ENCODE measurements at places on chromosomes 3 and 15.

GRCh38 chr3:42149975-42150374 is 58.8 kb downstream of the TRAK1 start:
- H3K4me1 ChIP-seq: peaks cover 28% of the 10 kb centered on the region
- DNase-seq: no peak
- H3K27me3 ChIP-seq: no peaks in the 10 kb centered on the region
- H3K4me3 ChIP-seq: no peak overlapping the region
- H3K36me3 ChIP-seq: peaks cover 2% of the 10 kb centered on the region
- H3K27ac ChIP-seq: no peak overlapping the region

GRCh38 chr3:66361356-66361755 is 139.5 kb downstream of the LRIG1 start:
- no peak overlapping the region for H3K27ac ChIP-seq
- H3K36me3 ChIP-seq: no peaks in the 10 kb centered on the region
- DNase-seq: no peak
- H3K27me3 ChIP-seq: peaks cover 55% of the 10 kb centered on the region

DNA sequence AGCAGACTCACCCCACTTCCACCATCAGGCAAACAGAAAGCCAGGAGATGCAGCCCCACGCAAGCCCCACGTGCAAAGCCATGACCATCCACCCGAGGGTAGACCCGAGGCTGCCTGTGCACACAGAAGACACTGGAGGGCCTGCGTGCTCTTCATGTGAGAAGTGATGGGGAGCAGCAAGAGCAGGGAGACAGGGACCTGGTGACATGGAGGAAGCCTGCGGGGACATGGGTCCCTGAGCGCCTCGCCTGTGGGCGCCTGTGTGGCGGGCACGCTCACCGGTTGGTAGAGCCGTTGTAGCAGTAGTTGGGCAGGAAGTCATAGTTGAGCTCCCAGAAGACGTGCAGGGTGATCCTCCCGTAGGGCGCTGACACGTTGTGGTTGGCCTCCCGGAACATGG is 65.0 kb downstream of the NIPA2 start:
- DNase-seq: no peak
- no peaks in the 10 kb centered on the region for H3K4me1 ChIP-seq
- no peaks in the 10 kb centered on the region for H3K27me3 ChIP-seq
- peaks cover 33% of the 10 kb centered on the region for H3K36me3 ChIP-seq
- no peak overlapping the region for H3K27ac ChIP-seq

DNA sequence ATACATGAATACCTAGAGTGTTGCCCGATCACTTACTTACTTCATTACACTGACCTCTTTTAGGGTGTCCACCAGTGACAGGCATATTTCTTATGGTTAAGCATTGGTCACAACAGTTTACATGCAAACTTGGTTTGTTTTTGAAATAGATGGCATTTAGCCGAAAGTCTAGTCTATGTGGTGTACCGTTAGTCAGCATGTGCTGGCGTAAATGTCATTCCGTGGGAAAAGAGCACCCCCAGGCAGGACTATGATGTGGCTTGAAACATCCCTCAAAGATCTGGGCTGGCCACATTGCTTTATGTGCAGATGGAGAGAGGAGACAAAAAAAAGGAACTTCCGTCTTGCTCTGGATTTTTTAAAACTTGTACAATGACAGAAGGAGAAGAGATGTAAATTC is 357.0 kb upstream of the ICE2 start:
- peaks cover 4% of the 10 kb centered on the region for H3K27me3 ChIP-seq
- H3K36me3 ChIP-seq: no peaks in the 10 kb centered on the region
- H3K27ac ChIP-seq: no peak overlapping the region
- no peak overlapping the region for H3K4me3 ChIP-seq

DNA sequence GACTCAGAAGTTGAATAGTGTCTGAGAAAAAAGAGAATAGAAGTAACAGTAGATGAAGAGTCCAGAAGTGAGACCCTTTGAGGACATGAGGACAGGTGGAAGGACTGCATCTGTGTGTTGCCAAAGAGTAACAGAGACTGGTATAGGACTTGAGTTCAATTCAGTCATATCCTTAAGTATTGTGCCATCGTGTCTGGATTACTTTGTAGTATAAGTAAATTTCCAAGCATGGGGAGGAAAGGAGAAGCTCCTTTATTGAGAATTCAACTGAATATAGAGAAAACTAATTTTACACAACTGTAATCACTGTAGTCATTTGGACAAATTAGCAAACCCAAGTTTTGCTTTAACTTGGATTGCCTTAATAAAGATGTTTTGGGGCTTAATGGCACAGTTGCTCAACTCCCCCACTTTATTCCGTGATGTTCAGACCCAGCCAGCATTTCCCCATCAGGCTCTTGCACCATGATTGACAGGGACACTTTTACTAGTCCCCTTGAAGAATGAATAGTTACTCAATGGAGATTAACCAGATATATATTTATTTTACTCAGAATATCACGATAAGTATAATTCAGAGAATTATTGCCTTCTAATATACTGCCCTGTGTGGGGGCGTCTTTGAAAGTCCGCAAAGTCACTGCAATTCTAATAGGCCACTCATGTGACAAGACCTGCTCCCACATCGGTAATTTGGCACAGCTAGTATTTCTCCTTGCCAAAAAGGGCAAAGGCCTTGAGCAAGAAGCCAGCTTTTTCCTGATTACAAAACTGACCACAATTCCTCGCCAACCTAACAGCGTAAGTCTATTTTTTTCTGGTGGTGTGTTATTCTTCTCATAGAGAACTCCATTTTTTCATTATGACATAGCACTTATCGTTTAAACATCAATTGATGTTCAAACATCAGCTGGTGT is 61.3 kb downstream of the PPARG start:
- no peak for DNase-seq
- H3K36me3 ChIP-seq: no peaks in the 10 kb centered on the region
- no peaks in the 10 kb centered on the region for H3K27me3 ChIP-seq
- no peak overlapping the region for H3K4me3 ChIP-seq

GRCh38 chr3:24485511-24485910 is 9.1 kb downstream of the THRB start:
- peaks cover 10% of the 10 kb centered on the region for H3K4me1 ChIP-seq
- no peaks in the 10 kb centered on the region for H3K36me3 ChIP-seq
- H3K4me3 ChIP-seq: no peak overlapping the region
- no peak overlapping the region for H3K27ac ChIP-seq
- no peak for DNase-seq

GRCh38 chr15:34606131-34606530 is 22.7 kb upstream of the GOLGA8B start:
- peak overlapping the region; percentile 17 for H3K27ac ChIP-seq
- DNase-seq: no peak
- H3K4me3 ChIP-seq: no peak overlapping the region
- peaks cover 20% of the 10 kb centered on the region for H3K27me3 ChIP-seq

DNA sequence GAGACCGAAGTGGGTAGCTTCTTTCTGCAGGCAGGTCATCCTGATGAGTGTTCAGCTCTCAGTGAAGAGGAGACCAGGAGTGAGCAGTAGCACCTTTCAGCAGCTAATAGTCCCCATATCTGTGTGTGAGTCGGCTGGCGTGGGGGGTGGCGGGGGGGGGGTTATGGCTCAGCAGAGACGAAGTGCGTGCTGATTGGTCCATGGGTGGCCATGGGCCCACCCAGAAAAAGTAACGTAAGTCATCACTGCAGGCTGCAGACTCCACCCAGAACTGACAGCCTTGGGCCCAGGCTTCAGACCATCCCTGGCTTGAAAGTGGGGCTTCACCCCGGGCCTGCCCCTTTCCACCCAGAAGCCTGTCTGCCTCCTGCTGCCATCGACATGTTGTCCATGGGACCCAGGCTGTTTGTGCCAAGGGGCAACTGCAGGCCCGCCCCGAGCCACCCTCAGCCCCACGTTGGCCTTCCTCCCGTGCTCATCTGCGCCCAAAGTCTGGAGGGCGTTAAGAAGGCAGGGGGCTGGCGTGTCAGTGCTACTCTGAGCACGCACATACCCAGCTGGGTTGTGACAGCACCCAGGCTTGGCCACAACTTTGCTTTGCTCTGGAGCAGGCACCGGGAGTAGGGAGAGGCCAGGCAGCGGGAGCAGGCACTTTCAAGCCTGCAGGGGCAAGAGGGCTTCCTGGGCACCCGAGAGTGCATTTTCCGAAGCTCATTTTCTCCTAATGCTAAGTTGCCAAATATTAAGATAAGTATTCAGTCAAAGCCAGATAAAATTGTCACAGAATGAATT is 511.7 kb upstream of the CDIN1 start:
- H3K27ac ChIP-seq: no peak overlapping the region
- no peaks in the 10 kb centered on the region for H3K27me3 ChIP-seq
- H3K36me3 ChIP-seq: no peaks in the 10 kb centered on the region

- H3K4me1 ChIP-seq: peaks cover 9% of the 10 kb centered on the region
- H3K27me3 ChIP-seq: no peaks in the 10 kb centered on the region
- DNase-seq: no peak
- H3K27ac ChIP-seq: no peak within 1 kb of the TSS
Measured at GRCh38 chr3:133745981-133746711, at the start of gene TF. TF (plus strand) TSS chr3:133746393; CDS start chr3:133746441, 48 bp downstream.

DNA sequence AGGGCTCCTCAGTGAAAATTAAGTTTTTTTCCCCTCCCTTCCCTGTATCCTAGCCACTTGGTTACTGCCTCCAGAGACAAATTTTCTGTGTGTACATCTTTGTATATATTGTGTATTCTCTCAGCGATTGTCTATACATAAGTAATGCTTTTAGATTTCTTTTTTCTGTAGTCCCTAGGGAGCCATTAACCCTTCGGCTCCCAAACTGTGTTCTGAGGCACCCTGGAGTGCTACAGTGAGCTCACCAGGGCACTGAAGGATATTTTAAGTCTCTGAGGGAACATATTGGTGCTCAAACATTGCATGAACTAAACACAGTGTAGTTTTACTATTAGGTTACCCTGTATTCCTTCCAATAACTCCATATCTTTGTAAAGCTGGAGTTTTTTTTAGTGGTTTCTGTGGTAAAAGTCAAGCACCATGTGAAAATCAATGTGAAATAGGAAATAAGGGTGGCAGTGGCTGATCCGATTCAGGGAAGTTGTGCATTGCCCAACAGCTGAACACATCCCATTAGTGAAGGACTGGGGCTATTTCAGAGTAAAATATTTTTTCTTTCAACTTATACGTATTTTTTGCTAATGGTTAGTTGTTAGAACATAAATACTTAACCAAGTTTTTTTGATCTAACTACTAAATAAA is 43.0 kb downstream of the USP13 start:
- peaks cover 6% of the 10 kb centered on the region for H3K36me3 ChIP-seq
- H3K4me3 ChIP-seq: no peak overlapping the region
- no peak overlapping the region for H3K27ac ChIP-seq
- no peaks in the 10 kb centered on the region for H3K4me1 ChIP-seq

GRCh38 chr3:153138276-153139210 is 23.5 kb upstream of the RAP2B start:
- no peaks in the 10 kb centered on the region for H3K27me3 ChIP-seq
- H3K36me3 ChIP-seq: no peaks in the 10 kb centered on the region
- H3K27ac ChIP-seq: peak overlapping the region; percentile 99

DNA sequence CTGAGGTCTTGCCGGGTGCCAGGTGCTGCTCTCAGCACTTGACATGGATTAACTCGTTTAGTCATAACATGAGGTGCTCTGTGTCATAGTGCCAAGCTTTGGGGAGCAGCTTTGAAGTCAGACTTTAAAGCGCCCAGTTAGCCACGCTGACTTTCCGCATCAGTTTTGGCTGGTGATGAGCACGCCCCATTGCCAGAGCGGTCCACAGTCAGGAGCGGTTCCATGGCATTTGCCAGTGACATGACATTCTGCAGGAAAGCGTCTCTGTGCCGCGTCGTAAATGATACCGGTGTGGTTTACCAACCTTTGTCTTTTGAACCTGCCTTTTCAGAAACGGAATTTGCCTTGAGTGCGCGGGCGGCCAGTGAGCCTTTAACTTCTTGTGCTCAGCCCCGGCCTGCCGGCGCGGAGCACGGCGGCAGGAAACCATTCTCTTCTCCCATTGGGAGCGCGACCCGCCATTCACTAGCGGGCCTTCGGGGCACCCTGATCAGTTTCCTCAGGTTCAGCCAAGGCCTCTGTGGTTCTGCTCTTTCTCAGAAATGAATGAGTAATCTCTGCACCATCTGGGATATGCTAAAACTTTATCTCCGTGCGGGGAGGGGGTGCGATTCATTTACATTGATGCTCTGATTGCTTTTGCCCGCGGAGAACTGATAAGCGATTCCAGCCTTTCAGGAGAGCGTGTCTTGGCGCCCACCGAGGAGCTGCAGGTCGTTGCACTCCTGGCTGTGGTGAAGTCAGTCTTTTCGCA is 1.7 kb upstream of the SLC2A2 start:
- no peaks in the 10 kb centered on the region for H3K36me3 ChIP-seq
- H3K27me3 ChIP-seq: peaks cover 2% of the 10 kb centered on the region
- DNase-seq: no peak
- H3K4me1 ChIP-seq: no peaks in the 10 kb centered on the region
- H3K27ac ChIP-seq: no peak overlapping the region

GRCh38 chr3:138945709-138946662 is 951 bp downstream of the FOXL2 start:
- H3K36me3 ChIP-seq: no peaks in the 10 kb centered on the region
- no peak for DNase-seq
- peaks cover 15% of the 10 kb centered on the region for H3K4me1 ChIP-seq
- no peak overlapping the region for H3K27ac ChIP-seq
- H3K27me3 ChIP-seq: peaks cover 94% of the 10 kb centered on the region

DNA sequence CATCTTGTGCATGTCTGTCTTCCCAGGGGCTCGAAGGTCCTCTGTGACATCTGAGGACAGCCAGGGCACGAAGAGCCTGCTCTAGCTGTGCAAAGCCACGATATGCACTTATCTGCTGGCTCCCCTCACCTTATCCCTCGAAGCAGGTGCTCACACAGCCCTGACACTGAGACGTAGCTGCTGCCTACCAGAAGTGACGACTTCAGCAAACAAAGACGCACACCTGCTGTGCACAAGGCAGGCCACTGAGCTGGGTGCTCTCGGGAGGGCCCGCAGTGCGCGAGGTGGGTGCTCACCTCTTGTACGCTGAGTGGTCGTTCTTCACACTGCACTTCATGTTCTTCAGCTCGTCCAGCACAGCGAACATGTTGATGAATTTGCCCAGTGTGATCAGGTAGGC is 37.3 kb downstream of the CYFIP1 start:
- peaks cover 17% of the 10 kb centered on the region for H3K36me3 ChIP-seq
- no peak overlapping the region for H3K4me3 ChIP-seq
- no peaks in the 10 kb centered on the region for H3K27me3 ChIP-seq
- DNase-seq: no peak
- H3K4me1 ChIP-seq: no peaks in the 10 kb centered on the region
- H3K27ac ChIP-seq: no peak overlapping the region

GRCh38 chr3:42094128-42094527 is 3.0 kb downstream of the TRAK1 start:
- H3K4me1 ChIP-seq: peaks cover 49% of the 10 kb centered on the region
- no peaks in the 10 kb centered on the region for H3K27me3 ChIP-seq
- H3K36me3 ChIP-seq: peaks cover 32% of the 10 kb centered on the region
- DNase-seq: no peak

GRCh38 chr3:188863999-188864406 is 307.8 kb upstream of the TPRG1 start:
- H3K4me3 ChIP-seq: no peak overlapping the region
- DNase-seq: no peak
- H3K27me3 ChIP-seq: no peaks in the 10 kb centered on the region
- peaks cover 30% of the 10 kb centered on the region for H3K4me1 ChIP-seq
- peak overlapping the region; percentile 41 for H3K27ac ChIP-seq
- peaks cover 10% of the 10 kb centered on the region for H3K36me3 ChIP-seq

GRCh38 chr15:101329867-101330380 is 34.9 kb upstream of the SNRPA1 start:
- no peaks in the 10 kb centered on the region for H3K4me1 ChIP-seq
- H3K36me3 ChIP-seq: no peaks in the 10 kb centered on the region
- no peak for DNase-seq

Data from mesothelial cell of epicardium (in vitro differentiated cells).